PC-3 (cell line): ENCODE measurements at places on chromosomes 3 and 15.
A peak's percentile ranks its signal among the peaks of the same experiment; 100 is the strongest.

GRCh38 chr3:125622381-125622791 lies 27.1 kb upstream of the OSBPL11 start:
- DNase-seq: no peak

DNA sequence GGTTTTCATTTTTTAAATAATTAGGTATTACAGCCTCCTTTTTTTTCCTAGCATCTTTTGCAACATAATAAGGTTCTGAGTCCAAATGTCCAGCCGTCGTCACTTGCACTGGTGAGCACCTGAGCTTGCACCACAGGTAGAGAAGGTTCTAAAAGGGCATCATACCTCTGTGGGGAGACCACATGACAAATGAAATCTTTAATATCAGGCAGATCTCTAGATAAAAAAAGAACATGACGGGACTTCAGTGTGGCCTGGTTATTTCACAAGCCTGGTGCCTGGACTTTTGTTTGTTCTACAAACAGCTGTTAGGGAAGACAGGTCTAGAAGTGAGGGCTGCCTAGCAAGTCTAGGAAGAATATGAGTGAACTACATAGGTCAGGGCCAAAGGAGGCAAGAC lies 3.6 kb downstream of the ZBED2 start:
- DNase-seq: peak; percentile 20

- DNase-seq: no peak
Observed at GRCh38 chr3:103170651-103171050, 735.8 kb downstream of the ZPLD1 start.

- no peak for DNase-seq
Observed at GRCh38 chr3:140068494-140069017, 133.6 kb downstream of the CLSTN2 start.

DNA sequence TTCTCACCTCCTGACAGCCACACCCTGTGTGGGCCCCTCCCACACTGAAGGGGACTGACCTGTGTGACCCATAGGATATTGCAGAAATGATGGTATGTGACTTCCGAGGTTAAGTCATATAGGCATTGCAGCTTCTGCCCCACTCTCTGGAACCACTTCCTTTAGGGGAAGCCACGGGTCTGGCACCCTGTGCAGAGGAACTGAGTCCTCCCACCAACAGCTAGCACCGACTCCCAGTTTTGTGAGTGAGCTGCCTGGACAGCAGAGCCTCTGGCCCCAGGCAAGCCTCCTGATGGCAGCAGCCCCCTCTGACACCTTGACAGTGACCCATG lies 24.6 kb upstream of the SLC6A6 start:
- DNase-seq: no peak

DNA sequence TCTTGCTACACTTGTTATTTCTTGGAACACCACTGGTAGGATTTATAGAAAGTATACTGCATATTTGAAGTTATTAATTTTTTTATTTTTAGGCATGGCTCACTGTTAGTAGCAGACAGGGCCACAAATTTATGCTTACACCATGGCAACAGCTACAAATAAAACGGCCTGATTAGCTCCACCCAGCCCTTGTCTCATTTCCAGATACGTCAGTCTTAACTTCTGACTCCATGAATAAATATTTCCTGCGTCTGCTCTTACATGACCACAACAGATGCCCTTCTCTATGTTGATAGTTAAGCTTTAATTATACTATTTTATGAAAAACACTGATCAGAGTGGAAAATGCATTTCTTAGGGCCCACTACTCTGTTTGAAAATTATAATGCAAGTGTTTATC lies 62.3 kb upstream of the CPOX start:
- DNase-seq: peak; percentile 32

- DNase-seq: peak; percentile 31
Observed at GRCh38 chr15:62958528-62959363, 83.8 kb upstream of the TPM1 start.

DNA sequence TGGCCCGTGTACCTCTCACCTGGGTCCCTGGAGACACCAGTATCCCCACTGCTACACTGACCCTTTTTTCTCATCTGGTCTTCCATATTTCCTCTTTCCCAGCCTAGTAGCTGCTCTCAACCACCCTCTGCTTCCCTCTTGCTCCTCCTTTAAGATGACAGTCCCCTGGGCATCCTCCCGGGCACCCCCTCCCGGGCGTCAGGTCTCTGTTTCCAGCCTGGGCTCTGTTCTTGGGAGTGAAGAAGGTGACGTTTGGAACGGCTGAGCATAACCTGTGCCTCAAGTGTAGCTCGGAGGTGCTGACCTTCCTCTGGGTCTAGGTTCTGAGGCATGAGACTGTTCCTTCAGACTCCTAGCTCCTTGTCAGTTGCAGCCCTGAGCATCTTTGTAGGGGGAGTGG lies 101.2 kb downstream of the VGLL4 start:
- no peak for DNase-seq

- peak; percentile 78 for DNase-seq
Observed at GRCh38 chr3:159763011-159763601, 225.5 kb upstream of the IL12A start.

DNA sequence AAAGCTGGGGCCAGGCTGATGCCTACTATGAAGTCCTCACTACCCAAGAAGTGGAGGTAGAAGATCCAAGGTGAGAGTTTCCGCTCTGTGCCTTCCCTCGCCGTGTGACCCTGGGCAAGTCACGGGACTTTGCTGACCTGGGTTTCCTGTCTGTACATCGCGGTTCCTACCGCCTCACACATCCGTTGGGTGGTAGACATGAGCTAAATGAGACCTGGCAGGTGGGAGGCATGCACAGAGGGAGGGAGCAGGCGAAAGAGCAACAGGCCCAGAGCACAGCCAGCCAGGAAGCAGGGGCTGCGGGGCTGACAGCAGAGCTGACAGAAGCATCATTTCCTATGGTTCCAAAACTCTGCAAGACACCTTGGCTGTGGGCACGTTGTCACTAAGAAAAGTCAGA lies 157.3 kb upstream of the BHLHE40 start:
- DNase-seq: no peak

GRCh38 chr3:136891934-136892855 lies 30.2 kb downstream of the NCK1 start:
- DNase-seq: no peak

- DNase-seq: no peak
Observed at GRCh38 chr3:149058602-149059001, 27.7 kb downstream of the HLTF start.

DNA sequence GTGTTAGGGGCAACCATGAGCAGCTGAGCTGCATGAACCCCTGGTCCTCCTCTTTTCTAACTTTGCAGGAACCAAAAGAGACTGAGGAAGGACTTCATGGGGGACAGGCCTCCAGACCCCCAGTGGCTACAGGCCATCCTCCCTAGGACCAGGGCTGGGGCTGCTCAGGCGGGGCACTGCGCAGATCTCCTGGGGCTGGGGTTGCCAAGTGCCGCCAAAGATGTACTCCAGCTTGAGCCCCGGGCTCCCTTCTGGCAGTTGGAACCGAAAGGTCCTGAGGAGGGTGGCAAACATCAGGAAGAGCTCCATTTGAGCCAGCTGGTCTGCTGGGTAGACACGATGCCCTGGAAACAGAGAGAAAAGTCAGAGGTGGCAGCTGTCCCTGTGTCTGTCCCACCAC lies 11.1 kb upstream of the PARL start:
- DNase-seq: no peak

GRCh38 chr15:55588070-55588814 lies at the start of gene PYGO1:
TSS of gene PYGO1 (minus strand) at chr15:55588345. CDS start at chr15:55587883, 462 bp downstream.
- DNase-seq: peak; percentile 22

GRCh38 chr3:157754451-157754850 lies 251.2 kb upstream of the VEPH1 start:
- no peak for DNase-seq

- DNase-seq: no peak
Observed at GRCh38 chr15:77474310-77474988, 53.8 kb downstream of the HMG20A start.

DNA sequence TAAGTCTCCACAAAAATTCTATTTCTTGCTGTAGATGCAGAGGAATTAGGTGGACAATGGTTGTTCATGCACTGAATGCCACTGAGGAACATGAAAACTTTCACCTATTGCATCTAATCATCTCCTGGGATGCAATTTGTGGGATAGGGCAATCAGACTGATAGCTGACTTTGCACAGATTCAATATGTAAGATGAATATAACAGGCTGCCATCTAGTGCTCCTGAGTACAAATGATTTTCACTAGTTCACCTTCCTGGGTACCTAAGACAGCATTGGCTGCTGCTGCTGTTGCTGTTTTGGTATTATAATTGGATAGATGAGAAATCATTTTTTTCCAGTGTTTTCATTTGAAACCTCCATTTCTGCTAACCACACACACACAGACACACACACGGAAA lies 19.7 kb downstream of the TIMMDC1 start:
- DNase-seq: no peak

GRCh38 chr3:191327526-191327925 lies 1.7 kb upstream of the CCDC50 start:
- no peak for DNase-seq

GRCh38 chr3:194105292-194105691 lies 30.7 kb upstream of the HES1 start:
- DNase-seq: no peak

- DNase-seq: no peak
Observed at GRCh38 chr3:65039754-65040210, 352.0 kb upstream of the ADAMTS9 start.

GRCh38 chr3:73783811-73784210 lies 159.1 kb upstream of the PDZRN3 start:
- DNase-seq: no peak

GRCh38 chr15:37133602-37134001 lies 33.3 kb upstream of the MEIS2 start:
- peak; percentile 59 for DNase-seq

- no peak for DNase-seq
Observed at GRCh38 chr15:91919014-91919534, 65.6 kb downstream of the SLCO3A1 start.

- peak; percentile 14 for DNase-seq
Observed at GRCh38 chr15:97691799-97692198, 268.7 kb upstream of the ARRDC4 start.
